ENCODE measurements at places on chromosomes 2 and 18.

GRCh38 chr18:47118981-47119380 lies 31.3 kb downstream of the HDHD2 start:
- peaks cover 20% of the 10 kb centered on the region for H3K36me3 ChIP-seq
- no peak for DNase-seq
- H3K4me3 ChIP-seq = no peak overlapping the region
- no peaks in the 10 kb centered on the region for H3K4me1 ChIP-seq

DNA sequence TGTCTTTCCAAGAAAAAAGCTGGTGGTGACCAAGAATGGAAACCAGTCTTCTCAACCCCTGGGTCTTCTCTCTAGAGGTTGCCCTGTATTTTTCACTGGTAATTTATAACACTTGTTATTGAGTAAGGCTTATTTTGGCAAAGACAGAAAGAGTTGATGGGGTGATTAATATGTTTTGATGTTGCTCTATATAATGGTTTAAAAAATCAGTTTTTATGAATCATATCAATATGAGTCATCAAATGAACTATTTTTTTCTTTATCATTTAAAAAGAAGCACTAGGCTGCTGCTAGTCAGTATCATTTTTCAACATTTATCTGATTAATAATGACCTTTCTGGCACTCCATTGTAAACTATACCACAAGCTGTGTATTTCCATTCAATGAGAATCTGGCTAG lies 1142.2 kb downstream of the LRP1B start:
- H3K36me3 ChIP-seq = no peaks in the 10 kb centered on the region
- no peaks in the 10 kb centered on the region for H3K27me3 ChIP-seq
- H3K4me3 ChIP-seq = no peak overlapping the region
- no peak overlapping the region for H3K27ac ChIP-seq

DNA sequence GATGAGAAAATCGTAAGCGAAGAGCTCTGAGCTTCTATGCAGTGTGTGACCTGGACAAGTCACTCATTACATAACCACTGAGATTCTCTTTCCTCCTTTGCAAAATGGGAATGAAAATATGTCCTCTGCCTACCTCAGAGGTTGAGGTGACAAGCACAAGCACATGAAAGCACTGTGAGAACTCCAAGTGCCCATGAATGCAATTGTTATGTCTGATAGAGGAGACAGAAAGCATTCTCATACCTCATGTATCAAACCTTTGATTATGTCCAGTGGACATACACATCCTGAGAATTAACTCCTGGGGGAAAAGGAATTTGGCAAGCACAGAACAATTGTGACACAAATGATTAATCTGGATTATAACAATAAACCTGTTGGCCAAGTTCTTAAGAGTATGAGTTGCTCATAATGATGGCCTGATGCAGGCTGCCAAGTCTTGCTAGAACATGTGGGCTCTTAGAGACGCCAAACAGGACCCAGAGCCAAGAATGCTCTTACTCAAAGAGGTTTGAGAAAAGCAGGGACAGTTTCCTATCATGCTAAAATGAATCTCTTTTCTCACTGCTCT lies 8.5 kb upstream of the RMDN2 start:
- no peaks in the 10 kb centered on the region for H3K36me3 ChIP-seq
- H3K27ac ChIP-seq = no peak overlapping the region
- DNase-seq = no peak
- H3K27me3 ChIP-seq = no peaks in the 10 kb centered on the region

GRCh38 chr2:120228503-120228902 lies 5.3 kb upstream of the TMEM185B start:
- H3K36me3 ChIP-seq = no peaks in the 10 kb centered on the region
- peaks cover 57% of the 10 kb centered on the region for H3K4me1 ChIP-seq
- no peak for DNase-seq
- H3K4me3 ChIP-seq = no peak overlapping the region
- no peaks in the 10 kb centered on the region for H3K27me3 ChIP-seq

- DNase-seq = no peak
- H3K27me3 ChIP-seq = no peaks in the 10 kb centered on the region
- no peaks in the 10 kb centered on the region for H3K36me3 ChIP-seq
- H3K27ac ChIP-seq = no peak overlapping the region
- H3K4me1 ChIP-seq = no peaks in the 10 kb centered on the region
Observed at GRCh38 chr2:18889565-18890332, 300.4 kb upstream of the NT5C1B start.

- H3K4me1 ChIP-seq = no peaks in the 10 kb centered on the region
- no peak overlapping the region for H3K4me3 ChIP-seq
- no peak overlapping the region for H3K27ac ChIP-seq
- no peak for DNase-seq
- no peaks in the 10 kb centered on the region for H3K36me3 ChIP-seq
- H3K27me3 ChIP-seq = no peaks in the 10 kb centered on the region
Observed at GRCh38 chr2:3000968-3001367, 376.6 kb downstream of the EIPR1 start.

DNA sequence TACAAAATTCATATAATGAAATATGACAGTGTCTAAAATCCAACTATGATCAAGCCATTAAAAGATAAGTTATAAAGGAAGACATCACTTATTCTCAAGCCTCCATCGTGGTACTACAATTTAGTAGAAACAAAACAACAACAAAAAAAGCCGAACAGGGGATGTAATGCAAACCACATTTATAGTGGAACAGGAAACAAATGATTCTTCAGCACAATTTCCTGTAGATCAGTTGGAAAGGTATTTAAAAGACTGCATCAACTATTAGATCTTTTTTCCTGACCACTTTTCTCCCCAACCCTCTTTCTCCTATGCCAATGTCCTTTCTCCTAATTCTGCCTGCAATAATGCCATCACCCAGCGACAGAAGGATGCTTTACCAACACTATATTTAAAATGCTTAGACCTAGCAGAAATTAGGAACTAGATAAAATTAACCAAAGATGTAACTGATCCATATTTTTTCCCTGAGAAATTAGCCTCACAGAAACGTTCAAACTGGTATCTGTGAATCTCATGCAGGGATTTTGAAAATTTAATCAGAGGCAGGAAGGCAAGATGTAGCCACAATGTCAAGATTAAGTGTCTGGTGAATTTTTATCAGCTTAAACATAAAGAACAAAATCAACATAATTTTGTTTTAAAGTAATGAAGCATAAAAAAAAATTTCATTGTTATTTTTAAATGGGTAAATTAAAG lies 271.4 kb downstream of the TCF4 start:
- no peak for DNase-seq
- H3K27me3 ChIP-seq = peaks cover 9% of the 10 kb centered on the region
- no peaks in the 10 kb centered on the region for H3K4me1 ChIP-seq
- H3K4me3 ChIP-seq = no peak overlapping the region
- no peaks in the 10 kb centered on the region for H3K36me3 ChIP-seq
- no peak overlapping the region for H3K27ac ChIP-seq

DNA sequence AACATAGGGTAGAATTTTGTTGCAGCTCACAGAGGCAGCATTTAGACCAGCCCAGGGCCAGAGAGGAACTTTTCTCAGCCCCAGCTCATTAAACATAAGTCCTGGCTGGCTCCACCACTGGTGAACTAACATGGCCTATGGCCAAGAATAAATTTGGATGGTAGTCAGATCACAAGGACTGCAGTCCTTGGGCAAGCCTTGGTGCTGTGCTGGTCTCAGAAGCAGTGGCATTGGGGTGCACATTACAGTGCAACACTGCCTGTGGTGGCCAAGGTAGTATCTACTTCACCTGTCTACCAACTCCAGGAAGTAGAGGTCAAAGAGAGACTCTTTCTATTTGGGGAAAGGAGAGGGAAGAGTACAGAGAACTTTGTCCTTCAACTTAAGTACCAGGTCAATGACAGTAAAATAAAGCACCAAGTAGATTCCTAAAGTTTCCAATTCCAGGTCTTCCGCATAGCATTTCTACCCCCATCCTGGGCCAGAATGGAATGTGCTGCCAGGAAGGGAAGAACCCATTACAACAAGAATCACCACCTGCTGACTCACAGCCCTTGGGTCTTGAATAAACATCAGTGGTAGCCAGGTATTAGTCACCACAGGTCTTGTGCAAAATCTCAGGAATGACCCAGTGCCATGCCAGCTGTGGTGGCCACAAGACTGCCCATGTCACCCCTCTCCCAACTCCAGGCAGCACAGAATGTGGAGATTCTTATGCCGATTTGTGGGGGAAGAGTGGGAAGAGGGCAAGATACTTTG lies 155.4 kb upstream of the FSIP2 start:
- H3K4me1 ChIP-seq = no peaks in the 10 kb centered on the region
- no peak for DNase-seq
- no peak overlapping the region for H3K27ac ChIP-seq
- no peak overlapping the region for H3K4me3 ChIP-seq

DNA sequence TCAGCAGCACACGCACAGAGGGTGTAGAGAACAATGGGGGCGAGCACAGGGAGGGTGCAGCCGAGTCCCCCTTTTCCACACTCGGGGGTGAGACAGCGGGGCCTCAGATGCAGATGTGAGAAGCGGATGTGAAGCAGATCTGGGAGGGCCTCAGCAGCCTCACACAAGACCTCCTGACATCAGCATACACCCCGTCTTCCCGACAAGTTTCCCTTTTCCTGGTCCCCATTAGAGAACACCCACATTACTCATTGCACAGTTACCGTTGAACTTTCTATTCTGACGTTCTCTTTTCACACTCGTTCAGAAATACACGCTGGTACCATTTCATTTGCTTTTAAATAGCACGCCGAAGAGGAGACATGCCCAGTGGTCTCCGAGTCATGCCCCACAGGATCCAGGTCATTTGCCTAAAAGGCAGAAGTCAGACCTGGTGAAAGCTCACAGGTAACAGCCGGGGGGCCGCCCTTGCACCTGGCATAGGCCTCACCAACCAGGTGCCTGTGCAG lies 129.5 kb upstream of the ID2 start:
- H3K4me3 ChIP-seq = no peak overlapping the region

Measured in CD4-positive, alpha-beta T cell (primary cell).